RWPE2 (cell line): ENCODE measurements at places on chromosomes 5 and 9.

GRCh38 chr9:136858844-136859757 is 7.0 kb downstream of the MAMDC4 start:
- DNase-seq: no peak

- DNase-seq: peak; percentile 78
These were observed 977 bp downstream of the MGAT4B start for GRCh38 chr5:179805529-179806249.

DNA sequence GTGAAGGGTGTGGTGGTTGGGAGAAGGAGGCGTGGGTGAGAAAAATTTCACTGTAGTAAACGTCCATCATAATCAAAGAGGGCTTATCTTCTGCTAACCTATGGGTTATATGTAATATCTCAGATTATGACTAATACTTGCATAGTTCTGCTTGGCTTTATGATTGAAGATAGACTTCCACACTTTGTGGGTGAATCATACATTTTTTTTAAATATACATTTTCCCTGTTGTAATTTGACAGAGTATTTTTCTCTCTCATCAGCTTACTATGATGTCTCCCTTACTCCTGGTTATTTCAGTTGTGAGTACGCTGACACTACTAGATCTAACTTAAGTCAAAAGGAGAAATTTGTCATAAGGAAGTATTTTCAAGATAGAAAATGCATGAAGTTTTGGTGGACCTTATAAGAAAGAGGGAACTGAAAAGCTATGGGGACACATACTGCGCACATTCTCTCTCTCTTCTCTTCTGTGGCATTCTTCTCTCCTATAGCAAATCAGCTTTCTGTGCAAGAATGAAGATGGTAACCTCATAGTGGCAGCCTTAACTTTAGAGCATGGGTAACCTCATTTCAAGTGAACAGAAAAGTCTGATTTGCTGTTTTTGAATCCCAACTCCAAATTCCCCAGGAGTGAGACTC is 4.9 kb upstream of the JAK2 start:
- no peak for DNase-seq

DNA sequence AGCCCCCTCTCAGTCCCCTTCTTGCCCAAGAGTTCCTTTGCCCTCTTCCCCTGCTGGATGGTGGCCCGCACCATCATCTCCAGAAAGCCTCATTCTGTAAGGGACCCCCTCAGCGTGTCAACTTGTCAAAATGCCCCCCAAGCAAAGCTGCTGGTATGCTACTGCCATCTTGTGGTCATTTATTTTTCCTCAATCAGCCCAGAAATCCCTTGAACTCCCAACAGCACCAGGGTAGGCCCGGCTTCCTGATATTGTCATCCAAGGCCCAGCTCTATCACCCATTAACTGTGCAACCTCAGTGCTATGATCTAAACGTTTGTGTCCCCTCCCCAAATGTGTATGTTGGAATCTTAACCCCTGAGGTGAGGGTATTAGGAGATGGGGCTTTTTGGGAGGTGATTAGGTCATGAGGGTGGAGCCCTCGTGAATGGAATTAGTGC is 53.2 kb upstream of the FBXW11 start:
- no peak for DNase-seq

DNA sequence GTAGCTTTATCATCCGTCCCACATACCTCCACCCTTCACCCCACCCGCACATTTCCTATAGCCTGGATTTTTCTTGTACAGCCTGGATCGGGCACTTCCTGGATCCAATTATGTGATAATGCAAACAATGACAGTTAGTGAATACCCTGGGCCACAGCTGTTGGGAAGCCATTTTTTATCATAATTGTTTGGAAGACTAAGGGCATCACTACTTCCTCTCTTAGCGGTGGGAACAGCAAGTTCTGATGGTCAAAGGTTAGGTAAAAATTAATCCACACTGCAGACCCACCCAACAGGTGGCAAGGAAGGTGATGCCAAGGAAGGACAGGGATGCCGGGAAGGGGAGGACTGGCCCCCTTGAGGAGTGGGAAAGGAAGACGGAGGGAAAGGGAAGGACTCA is 183.7 kb downstream of the SAXO1 start:
- DNase-seq: no peak

DNA sequence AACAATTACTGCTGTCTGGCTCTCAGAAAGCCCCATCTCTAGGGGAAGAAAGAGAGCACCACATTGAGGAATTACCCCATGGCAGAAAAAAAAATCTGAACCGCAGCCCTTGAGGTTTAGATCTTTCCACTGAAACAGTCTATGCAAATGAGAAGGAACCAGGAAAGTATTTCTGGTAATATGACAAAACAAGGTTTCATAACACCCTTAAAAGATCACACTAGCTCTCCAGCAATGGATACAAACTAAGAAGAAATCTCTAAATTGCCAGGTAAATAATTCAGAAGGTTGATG is 427.1 kb downstream of the PRELID2 start:
- DNase-seq: no peak

- peak; percentile 81 for DNase-seq
These were observed 19.5 kb upstream of the ANXA1 start for GRCh38 chr9:73132034-73132776.

- DNase-seq: no peak
These were observed 43.3 kb upstream of the RASEF start for GRCh38 chr9:83106263-83106662.

- no peak for DNase-seq
These were observed 67.4 kb downstream of the RGS3 start for GRCh38 chr9:113530942-113531341.

GRCh38 chr5:142783601-142784341 is 13.6 kb downstream of the ARHGAP26 start:
- DNase-seq: no peak

- DNase-seq: no peak
These were observed 251.2 kb downstream of the CHSY3 start for GRCh38 chr5:130155345-130156011.

DNA sequence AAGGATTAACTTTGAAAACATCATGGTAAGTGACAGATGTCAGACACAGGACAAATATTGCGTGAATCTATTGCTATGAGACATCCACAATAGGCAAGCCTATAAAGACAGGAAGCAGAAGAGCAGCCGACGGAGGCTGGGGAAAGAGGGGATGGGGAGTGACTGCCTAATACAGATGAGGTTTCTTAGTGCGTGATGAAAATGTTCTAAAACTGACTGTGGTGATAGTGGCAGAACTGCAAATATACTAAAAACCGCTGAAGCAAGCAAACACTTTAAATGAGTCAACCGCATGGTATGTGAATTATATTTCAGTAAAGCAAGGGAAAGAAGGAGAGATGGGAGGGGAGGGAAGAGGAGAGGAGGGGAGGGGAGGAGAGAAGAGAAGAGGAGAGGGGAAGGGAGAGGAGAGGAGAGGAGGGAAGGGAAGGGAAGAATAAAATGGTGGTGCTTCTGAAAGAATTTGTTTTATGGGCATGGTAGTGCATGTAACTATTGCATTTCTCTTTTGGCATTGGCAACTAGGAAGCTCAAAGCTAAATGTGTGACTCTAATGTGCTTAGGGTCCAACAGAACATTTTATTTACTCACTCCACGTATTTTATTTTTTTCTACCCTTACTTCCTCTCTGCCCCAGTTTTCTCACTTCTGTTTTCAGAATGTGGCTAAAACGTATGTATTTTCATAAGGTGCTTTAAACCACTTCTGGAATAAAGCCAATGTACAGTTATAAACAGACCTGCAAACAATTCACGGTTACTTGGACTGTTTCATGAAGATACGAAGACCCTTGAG is 21.3 kb downstream of the AKNA start:
- DNase-seq: no peak

GRCh38 chr5:9408964-9409363 is 136.9 kb downstream of the SEMA5A start:
- DNase-seq: no peak

DNA sequence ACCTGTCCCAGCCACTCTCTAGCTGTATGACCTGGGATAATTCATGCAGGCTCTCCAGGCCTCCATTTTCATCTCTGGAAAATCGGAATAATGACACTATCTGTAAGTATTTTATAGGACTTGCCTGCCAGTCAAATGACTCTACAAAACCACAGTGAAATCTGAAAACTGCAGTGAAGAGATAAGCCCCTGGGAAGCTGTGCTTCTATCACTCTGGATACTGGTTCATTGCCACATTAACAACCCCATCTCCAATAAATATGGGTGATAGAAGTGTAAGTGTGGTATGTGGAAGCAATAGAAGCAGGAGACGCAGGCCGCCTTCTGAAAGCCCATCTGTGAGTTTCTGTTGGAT is 31.8 kb downstream of the WHRN start:
- DNase-seq: no peak

DNA sequence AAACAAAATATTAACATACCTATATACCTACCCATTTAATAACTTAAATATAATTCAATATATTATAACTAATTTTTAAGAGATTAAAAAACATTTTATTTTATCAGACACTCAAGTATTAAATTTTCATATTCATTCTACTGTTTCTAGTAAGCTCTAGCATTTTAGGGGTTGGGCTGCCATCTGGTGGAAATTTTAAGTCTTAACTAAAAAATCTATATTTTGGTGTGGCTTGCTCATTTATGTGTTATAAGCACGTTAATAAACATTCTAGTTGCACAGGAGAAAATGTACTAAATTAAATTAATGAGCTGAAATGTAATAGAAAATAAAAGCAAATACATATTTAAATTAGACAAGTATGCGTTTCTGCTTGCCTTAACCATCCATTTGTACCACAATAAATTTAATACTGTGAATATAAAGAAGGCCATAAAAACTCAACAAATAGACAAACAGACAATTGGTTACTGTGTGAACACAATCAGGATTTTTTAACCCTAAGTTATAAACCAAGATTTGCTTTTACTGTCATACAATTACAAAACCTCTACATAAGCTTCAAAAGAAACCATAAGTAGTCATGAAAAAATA is 1728.3 kb upstream of the CDH9 start:
- no peak for DNase-seq

- no peak for DNase-seq
These were observed 80.7 kb downstream of the PRRT1B start for GRCh38 chr9:131625790-131626670.

DNA sequence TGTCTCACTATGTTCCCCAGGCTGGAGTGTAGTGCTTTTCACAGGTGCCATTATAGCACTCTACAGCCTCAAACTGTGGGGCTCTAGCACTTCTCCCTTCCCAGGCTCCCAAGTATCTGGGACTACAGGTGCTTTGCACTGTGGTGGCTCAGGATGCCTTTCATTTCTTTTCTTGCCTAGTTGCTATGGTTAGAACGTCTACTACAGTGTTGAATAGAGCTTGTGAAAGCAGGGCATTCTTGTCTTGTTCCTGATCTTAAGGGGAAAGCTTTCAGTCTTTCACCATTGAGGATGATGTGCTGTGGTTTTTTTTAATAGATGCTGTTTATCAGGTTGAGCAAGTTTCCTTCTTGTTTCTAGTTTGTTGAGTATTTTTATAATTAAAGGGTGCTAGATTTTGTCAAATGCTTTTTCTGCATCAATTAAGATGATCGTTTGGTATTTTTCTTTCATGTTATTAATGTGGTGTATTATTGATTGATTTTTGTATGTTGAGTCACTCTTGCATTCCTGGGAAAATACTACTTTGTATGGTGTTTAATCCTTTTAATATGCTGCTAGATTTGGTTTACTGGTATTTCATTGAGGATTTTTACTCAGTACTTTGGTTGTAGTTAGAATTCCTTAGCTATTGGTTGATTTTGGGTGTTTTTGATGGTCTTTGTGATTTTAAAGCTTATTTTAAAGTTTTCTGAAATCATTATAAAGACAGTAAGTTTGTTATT is 35.6 kb downstream of the GPBP1 start:
- no peak for DNase-seq

DNA sequence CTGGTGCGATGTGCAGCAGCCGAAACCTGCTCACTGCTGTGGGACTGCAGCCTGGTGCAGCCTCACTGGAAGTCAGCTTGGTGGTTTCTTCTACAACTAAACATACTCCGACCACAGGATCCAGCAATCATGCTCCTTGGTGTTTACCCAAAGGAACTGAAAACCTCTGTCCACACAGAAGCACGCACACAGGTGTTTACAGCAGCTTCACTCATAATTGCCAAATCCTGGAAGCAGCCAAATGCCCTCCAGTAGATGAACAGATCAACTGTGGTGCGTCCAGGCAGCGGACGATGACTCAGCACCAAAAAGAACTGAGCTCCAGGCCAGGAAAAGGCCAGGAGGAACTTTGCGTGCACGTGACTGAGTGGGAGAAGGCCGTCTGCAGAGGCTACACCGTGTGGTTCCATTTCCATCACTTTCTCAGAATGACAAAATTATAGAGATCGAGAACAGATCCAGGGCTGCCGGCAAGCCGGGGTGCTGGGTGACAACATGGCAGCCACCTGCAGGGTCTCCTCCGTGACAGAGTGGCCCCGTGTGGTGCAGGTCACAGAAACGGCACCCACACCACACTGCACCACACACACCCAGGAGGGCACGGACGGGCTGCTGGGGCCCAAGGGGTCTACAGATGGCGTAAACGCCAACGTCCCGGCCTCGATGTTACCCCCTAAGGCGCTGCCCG is 23.1 kb upstream of the NSMF start:
- DNase-seq: peak; percentile 73

DNA sequence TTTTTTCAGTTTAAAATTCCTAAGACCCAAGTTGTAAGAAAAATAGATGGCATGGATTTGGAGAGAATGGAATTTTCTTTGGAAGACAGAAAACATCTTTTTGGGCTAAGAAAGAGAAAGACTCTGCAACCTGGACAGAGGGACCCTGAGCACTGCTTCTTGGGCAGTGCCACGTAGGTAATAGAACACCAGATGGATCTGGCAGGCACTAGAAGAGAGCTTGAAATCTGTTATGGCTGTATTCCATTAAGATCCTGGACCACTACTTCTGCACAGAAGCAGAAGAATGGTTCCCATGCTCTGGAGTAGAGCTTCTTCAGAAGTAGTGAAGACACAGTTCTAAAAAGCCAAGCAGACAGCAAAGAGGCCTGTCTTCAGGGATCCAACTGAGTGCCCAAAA is 306.4 kb upstream of the CD180 start:
- DNase-seq: no peak

DNA sequence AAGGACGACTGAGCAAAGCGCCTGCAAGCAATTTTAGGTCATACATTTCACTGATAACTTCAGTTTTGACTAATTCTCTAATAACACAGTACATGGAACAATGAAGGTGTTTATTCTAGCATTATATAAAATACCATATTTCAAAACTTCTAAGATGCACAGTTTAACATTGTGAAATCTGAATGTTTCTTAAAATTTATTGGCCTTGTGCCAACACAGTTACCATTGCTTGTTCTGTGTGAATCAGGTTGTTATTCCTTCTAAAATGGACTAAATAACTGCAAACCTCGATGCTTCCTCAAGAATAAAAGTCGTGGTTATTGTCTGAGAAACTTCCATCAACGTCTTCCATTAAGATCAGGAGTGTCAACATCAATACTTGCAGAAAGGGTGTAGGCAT is 8.0 kb downstream of the MCC start:
- no peak for DNase-seq

GRCh38 chr9:126631254-126631653 is 17.5 kb downstream of the LMX1B start:
- DNase-seq: no peak

- DNase-seq: no peak
These were observed 22.7 kb upstream of the CCDC180 start for GRCh38 chr9:97284798-97285197.
